Fibroblast of the aortic adventitia (primary cell): ENCODE measurements at places on chromosomes 1 and 21.

DNA sequence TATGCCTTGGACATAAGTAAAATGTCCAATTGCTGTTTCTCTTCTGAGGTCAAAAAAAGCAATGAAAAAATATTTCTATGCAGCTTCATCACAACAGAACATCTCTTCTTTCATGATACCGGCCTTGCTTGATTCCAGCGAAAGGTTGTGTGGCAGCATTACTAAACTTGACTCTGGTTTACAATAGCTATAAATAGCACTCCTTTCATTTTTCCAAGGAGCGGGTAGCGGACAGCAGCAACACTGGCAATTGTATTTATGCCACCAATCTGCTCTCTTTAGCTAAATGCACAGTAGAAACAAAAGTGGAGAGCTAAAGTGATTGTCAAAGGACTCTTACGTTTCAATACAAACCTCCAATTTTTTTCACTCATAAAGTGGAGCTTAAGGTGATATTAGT lies 7.5 kb upstream of the DAB1 start:
- no peak for DNase-seq

DNA sequence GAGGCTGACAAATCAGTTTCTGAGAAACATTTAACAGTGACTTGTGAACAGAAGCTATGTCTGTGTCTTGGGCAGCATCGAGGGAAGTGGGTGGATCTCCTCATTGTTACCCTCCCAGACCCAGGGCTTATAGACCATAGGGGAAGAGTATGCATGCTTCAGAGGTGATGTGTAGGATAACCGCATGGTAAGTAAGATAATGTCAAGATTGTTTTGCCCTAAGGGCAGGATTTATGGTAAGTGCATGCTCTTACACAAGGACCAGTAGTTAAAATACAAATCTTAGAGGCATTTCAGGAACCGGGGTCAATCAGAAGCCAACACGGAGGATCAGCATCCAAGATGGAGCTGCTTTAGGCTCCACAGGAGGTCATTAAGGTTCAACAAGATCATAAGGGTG lies 7.7 kb upstream of the PRMT2 start:
- DNase-seq, result no peak

- no peak for DNase-seq
Measured at GRCh38 chr1:193694741-193695140, 508.3 kb upstream of the B3GALT2 start.

DNA sequence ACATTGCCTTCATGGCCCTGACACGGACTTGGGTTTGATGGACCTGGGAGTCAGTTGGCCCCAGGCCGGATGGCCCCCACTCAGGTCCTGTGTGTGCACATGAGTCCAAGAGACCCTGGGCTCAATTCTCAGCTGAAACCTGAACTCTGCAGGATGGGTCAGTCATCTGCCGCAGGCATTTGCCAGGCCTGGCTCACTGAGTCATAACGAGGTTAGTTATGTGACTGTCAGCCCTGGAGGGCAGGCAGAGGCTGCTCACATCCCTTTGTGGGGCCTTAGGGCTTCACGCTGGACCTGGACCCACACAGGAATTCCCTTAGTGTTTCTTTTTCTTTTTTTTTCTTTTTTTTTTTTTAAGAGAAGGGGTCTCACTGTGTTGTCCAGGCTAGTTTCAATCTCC lies 46.5 kb downstream of the PSMG1 start:
- no peak for DNase-seq
